Renal pelvis (tissue), 12 donors: ENCODE measurements at places on chromosomes 16 and 17.

- no peak for DNase-seq
Measured at GRCh38 chr16:4917117-4917516, 19.8 kb downstream of the PPL start.

- no peak for DNase-seq
Measured at GRCh38 chr17:3558603-3559269, 1.1 kb upstream of the TRPV3 start.

DNA sequence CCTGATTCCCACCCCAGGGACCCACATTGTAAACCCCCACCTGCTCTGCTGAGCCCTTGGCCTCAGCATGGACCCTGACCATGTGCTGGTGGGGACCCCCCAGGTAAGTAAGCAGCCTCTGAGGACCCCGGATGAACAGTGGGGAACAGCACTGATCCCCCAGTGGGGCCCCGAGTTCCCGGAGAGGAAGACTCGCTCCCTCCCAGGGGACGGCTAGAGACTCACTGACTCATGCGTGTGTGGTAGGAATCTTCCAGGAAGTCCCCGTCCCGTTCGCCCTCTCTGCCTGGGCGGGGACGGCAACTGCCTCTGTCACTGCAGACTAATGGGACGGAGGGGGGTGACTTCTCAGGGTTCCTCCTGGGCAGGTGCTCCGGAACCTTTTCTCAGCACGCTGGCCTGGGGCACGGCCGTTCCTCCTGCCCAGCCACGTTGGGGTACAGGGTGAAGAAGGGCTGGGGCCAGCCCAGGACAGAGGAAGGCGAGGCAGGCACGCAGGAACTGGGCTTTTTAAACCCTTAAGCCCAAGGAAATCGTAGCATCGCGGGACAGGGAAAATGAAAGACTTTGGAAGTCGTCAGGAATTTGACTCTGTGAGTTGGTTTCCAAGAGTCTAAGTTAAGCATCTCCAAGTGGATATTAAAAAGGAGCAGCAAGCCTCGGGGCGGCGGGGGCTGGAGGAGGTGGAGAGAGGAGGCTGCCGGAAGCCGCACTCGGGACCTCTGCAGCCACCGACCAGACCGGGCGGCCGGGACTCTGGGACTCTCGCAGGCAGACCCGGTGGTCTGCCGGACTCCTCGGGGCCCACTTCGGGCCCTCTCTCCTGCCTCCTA lies 178.7 kb downstream of the SEC14L1 start:
- no peak for DNase-seq

GRCh38 chr16:1496464-1496863 lies 3.3 kb downstream of the TELO2 start:
- DNase-seq: no peak

GRCh38 chr17:73268582-73269328 lies 7.1 kb upstream of the CPSF4L start:
- no peak for DNase-seq

DNA sequence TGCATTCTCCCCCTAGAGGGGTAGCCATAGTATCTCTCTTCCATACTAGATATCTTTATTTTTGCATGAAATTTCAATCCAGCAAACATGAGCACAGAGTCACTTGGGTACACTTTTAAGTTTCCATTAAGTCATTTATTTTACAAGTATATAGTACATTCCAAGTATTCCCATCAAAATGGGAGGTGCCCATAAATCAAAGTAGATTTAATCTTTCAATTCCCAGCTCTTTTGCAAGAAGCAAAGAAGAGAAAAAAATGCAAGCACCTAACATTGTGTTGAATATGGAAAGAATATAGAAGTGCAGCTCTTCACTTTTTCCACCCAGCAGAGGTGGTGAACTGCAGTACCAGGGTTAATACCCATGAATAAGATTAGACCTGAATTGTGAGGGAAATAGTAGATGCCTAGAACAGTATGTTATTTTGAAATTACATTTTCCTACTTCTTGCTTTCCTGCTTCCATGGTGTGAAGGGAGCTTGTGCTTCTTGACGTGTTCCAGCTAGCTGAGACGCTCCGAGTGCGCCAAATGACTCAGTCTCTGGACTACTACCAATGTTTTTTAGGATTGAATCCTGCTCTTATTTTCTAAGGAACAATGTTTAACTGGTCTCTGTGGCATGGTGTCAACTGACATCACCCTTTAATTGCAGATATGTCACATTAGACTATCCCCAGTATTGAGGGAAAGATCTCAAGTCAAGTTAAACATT lies 151.1 kb upstream of the MAF start:
- no peak for DNase-seq

DNA sequence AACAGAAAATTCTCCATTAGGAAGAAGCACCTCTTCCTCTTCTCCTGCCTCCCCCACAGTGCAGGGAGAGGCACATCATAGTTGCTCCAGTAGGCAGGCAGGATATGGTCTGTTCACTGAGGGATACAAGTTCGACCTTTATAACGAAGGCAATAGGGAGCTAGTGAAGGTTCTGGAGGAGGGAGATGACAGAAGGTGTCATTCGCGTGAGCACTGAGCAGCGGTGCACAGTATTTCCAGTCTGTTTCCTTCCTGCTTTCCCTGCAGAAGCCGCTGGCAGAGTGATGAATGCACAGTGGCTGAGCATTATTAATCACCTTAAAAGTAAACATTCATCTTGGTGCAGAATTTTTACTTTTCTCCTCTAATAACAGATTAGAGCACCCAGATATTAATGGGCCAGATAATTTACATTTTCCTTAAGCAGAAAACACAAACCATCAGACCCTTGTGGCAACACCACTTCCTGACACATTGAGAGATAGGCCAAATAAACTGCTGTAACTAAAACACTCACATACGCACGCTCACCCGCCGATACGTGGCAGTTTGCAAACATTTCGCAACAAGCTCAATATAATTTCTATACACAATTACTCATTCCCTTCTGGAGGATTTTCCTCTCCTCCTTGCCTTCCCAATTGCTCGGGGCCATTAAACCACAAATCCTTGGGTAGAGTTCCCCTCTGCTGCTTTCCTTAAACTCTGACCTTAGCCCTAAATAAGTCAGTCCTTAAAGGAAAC lies 69.5 kb downstream of the AIPL1 start:
- DNase-seq: no peak

DNA sequence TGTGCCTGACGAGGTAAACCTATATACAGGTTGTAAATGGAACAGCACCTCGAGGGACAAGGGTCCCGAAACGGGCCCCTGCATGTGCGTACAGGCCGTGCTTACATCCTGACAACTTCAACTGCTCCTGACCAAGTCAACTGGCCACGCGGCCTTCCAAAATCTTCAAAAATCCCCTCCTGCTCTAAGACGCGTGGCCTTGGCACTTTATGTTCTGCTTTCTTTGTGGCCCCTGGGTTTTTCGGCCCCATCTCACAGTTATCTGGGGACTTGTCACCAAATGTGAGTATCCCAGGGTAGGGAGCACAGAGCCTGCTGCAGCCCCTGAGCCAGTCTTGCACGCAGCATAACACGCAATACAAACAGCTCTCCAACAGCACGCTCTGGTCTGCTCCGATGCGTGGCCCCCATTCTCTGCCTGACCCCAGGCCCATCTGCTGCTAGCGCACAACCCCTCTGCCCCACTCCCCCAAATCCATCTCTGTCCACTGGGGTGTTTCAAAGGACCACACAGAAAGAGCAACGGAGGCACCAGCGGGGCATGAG lies 659 bp downstream of the RPH3AL start:
- DNase-seq: no peak

GRCh38 chr16:58105631-58106030 lies 23.6 kb downstream of the CFAP20 start:
- DNase-seq: no peak

DNA sequence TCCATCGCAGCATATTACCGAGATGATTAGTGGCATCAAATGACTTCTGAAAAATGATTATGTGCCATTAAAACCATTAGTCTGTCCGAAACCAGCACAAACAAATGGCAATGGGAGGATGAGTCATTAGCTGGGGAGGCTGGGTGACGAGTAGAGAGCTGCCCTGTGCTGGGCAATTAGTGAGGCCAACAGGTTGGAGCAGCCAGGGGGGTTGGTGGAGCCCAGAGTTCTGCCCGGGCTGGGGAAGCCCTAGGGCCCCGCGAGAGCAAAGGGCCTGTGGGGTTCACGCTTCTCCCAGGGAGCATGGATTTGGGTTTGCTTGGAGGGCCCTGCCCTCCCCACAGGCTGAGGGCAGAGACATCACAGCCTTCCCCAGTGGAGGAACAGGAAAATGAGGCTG lies 152.1 kb upstream of the RPL38 start:
- no peak for DNase-seq

- DNase-seq: no peak
Measured at GRCh38 chr17:19433727-19434340, 22.8 kb downstream of the RNF112 start.

- DNase-seq: no peak
Measured at GRCh38 chr17:30493780-30494179, 16.6 kb downstream of the GOSR1 start.

- no peak for DNase-seq
Measured at GRCh38 chr16:21996923-21997696, 3.8 kb downstream of the PDZD9 start.

DNA sequence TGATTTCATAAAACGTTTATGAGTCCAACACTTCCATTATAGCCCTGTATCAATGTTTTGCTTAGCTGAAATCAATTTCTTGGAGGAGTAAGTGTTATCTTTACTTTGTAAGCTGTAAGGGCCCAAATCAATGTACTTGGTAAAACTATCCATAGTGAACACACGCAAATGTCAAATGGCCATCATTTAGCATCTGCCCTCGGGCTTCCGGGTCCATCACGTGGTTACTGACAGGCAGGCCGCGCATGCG lies 687 bp upstream of the NARF start:
- no peak for DNase-seq

GRCh38 chr17:73588891-73589290 lies 55.4 kb downstream of the SDK2 start:
- no peak for DNase-seq

- no peak for DNase-seq
Measured at GRCh38 chr17:76841776-76842405, 26.3 kb upstream of the MGAT5B start.

DNA sequence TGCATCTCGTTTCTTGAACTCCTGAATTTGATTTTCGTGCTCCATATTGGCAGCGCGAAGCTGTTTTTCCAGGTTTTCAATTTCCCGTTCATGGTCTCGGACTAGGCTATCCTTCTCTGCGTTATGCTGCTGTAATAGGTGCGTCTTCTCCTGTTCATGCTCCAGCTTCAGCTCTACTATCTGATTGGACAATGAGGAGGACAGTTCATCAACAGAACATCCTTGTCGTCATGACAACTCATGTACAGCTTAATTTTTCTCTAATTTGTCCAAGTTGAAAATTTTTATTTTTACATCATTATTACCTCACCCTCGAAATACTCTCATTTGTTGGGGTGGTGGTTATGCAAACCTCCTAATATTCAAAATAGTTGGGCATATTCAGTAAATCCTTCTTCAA lies 289.8 kb downstream of the CEP112 start:
- no peak for DNase-seq

DNA sequence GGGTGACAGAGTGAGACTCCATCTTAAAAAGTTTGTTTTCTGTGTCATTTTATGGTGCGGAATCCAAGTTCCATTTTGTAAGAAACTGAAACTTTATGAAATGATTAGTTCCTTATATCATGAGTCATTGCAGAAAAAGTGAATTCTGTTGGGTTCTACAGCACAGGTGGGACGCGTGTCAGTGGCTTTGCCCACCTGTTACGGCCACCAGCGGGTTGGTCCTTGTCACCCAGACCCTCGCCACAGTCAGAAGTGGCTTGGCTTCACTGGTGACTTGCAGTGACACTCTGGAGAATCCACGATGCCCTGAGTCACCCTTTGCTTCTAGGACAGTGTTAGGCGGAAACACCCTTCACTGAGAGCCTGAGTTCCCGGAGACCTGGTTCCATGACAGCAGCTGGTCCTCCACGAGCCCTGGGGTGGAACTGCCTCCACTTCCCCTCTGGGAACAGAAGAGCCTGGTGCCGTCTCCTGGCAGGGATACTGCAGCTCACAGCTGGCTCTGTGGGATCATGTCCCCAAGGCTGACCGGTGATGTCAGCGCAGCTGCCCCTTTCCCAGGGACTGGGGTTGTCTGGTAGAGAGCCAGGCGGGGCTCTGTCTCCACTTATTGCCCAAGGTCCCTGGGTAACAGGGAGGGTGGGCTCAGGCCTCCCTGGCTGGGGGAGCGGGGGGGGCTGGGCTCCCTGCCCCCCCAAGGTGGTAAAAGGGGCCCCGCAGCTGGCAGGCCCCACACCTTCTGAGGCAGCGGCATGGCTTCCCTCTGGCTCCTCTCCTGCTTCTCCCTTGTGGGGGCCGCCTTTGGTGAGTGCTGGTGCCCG lies at the start of gene CTRB1:
CTRB1 (plus strand) TSS at position 733 of the 821 bp plus-strand sequence; CDS start at position 753, 20 bp downstream.
- no peak for DNase-seq

DNA sequence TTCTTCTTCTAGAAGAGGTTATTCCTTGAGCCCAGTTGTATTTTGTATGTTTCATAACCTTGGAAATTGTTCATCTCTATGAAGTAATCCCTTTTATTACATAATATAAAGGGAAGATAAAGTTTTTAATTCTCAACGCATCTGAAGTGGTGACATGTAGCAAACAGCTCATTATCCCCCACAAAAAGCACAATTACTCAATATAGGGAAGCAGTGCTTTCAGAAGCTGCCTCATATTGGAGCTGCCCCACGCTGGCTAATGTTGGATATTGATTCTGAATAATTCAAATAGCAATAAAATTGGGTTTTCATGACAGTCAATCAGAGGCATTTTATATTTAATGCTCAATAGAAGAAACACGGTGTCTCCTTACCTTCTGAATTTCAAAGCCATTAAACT lies 604.3 kb upstream of the RBFOX1 start:
- DNase-seq: no peak

- DNase-seq: no peak
Measured at GRCh38 chr17:49959183-49959935, 9.6 kb upstream of the DLX4 start.

DNA sequence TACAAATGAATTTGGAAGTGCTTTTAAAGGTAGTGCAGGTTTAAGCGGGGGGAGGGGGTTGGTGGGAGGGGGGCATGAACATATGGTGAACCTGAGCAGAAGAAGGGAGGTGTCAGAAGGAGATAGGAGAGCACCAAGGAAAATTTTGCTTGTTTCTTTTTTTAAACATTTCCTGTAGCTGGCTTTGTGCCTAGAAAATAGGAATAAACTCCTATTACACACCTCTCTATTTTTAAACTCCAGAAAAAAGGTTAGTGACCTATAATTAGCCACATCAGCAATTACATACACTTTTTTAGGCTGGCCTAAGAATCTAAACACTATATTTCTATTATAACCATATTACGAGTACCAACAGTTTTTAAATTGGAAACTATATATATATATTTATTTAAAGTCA lies 159.1 kb downstream of the SKAP1 start:
- no peak for DNase-seq

GRCh38 chr16:56849690-56850680 lies 15.0 kb upstream of the SLC12A3 start:
- DNase-seq: no peak

GRCh38 chr16:52050418-52050817 lies 496.5 kb downstream of the TOX3 start:
- no peak for DNase-seq

DNA sequence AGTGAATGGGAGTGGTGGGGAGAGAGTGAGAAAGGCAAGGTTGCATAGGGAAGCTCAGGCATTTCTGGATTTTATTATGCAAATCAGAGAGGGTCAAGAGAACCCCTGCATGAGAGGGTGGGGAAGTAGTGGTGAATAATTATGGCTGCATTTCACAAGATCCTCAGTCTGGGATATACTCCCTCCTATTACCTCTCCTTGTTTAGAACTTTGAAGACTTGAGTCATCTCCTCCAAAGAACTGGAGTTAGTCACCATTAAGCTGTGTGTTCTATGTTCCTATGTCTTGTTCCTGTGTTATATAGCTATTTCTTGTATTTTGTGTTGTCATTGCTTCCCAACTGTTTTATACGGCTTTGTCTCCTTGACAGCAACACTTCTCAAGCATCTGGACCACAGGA lies 18.4 kb downstream of the SOX9 start:
- no peak for DNase-seq
